Stimulated activated CD8-positive, alpha-beta memory T cell treated with anti-CD3 and anti-CD28 coated beads, Interleukin-7, amount 100 ng/mL, for 1 hour (primary cell): ENCODE measurements at places on chromosomes 2 and 18.
A peak's percentile ranks its signal among the peaks of the same experiment; 100 is the strongest.

GRCh38 chr2:26605999-26606846 lies 34.9 kb downstream of the CIB4 start:
- DNase-seq, result no peak

DNA sequence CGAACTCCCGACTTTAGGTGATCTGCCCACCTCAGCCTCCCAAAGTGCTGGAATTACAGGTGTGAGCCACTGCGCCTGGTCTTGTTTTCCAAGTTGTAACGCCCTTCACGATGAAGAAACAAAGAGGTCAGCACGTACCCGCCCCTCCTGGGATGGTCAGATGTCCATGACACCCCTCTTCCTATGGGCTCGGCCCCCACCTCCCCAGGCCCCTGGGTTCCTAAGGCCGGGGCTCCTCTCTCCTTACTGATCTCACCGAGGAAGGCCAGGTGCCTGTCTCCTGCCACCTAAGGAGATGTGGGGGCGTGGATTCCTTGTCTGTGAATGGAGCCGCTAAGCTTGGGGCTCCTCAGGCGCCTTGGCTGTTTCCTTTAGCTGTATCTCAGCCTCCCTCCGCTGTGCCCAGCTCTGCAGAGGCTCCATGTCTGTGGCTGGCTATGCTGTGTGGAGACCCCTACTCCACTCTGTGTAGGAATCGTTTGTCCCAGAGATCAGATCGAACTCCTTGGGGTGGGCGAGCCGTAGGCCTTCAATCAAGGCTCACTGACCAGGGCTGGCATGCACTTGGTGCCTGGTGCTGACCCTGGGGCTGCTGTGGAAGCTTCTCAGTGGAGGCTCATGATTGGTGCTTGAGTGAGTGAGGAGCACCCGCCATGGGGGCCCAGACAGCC lies 8.8 kb downstream of the COLEC11 start:
- DNase-seq, result no peak

GRCh38 chr2:157173740-157174184 lies 83.7 kb upstream of the GALNT5 start:
- DNase-seq, result no peak

DNA sequence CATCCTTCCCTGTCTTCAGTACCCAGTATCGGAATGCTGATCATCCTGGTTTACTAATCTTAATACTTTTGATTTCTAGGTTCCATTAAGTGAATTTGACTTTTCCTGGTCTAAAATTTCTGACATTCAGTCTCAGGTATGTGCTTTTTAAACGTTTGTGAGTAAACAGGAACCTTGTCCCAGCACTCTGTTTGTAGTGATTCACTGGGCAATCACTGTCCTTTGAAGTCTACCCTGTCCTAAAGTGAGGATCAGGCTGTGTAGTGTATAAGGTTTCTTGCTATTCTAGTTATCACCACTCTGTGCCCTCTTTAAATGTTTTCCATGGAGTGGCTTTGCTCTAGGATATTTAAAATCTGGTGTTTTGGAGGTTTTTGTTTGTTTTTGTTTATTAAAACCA lies 14.4 kb downstream of the DDX18 start:
- DNase-seq, result no peak

DNA sequence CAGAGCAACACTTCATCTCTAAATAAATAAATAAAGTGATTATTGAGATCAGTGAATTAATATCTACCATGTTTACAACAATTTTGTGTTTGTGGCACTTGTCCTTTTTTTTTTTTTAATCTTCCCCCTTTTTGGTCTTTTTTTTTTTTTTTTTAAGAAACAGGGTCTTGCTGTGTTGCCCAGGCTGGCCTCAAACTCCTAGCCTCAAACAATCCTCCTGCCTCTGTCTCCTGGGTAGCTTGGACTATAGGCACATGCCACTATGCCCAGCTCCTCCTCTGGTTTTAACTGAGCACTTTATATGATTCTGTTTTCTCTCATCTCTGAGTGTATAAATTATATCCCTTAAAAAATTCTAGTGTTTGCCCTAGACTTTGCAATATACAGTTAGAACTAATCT lies 30.3 kb downstream of the SLC4A5 start:
- no peak for DNase-seq

DNA sequence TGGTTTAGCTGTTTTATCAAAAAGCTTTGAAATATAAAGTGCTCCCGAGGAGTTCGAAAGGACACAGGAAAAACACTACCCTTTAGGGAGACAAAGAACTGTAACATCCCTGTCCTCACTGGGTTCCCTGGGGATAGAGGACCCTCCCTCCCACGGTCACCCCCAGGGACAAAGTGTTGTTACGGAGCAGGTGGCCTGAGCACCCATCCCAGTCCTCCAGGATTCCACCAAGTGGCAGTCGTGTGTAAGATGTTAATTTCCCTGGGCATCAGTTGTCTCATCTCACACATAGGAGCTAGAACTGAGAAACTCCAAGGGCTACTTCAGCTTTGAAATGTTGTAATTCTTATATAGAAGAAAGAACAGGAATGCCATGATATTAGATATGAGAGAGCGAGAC lies 137.7 kb downstream of the ALK start:
- DNase-seq, result no peak

DNA sequence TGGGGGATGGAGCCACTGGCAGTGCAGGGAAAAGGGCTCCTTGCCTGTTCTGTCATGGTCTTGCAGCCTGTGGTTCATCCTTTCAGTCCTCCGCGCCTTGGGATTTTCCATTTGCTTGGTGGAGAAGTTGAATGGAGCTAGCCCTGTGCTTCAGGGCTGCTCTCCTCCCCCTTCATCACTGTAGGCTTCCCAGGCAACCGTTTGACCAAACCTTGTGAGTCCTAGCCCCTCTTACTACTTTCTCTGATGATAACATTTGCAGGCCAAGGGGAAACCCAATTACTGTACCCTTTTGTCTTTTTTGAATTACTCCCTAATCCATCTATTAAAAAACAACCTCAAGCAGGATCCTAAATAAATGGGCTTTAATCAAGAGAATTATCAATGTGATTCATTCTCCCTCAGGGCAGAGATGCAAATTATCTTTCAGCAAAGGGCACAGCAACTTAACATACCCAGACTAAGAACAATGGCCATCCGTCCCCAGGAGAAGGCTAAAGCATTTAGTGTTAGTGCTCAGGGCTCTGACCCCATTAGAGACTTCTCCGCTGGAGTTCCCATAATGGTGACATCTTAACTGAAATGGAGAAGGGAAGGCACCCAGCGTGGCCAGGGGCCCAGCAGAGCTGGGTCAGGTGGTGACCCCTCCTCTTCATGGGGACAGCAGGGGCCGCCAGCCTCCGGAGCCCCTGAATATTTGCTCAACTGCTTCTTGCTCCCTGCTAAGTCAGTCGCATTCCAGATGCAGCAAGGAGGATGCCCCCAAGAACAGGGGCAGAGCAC lies 40.7 kb downstream of the RHOB start:
- no peak for DNase-seq

DNA sequence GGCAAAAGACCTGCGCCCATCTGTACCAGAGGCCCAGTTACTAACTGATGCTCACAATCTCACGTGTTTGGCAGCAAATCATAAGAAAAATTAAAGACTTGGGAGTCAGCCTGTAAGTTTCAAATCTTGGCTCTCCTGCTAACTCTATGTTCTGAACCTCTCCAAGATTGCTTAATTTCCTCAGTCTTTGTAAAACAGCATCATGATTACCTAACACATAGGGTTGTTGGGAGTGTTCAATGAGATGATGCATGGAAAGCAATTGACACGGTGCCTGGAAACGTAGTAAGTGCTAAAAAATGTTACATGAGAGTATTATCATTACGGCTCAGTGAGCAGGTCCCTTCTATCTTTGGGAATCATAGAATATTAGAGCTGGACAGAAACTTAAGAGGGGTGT lies 497.6 kb upstream of the TCF4 start:
- DNase-seq, result no peak

DNA sequence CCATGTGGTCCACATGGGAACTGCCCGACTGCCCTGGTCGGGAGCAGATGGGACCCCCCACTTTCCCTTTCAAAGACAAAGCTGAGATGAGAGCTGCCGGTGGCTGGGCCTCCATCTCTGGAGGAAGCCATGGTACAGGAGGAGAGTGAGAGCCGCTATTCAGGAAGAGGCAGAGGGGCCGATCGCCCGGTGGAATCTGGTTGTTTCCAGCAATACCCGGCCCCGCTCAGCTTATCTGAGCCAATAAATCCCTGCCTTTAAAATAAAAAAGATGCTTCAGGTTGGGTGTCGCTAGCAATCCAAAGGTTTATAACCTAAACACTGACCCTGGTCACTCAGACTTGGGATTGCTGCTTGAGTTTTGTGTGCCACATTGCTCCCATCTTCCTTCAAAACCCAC lies 15.2 kb upstream of the B3GNT7 start:
- DNase-seq, result no peak

DNA sequence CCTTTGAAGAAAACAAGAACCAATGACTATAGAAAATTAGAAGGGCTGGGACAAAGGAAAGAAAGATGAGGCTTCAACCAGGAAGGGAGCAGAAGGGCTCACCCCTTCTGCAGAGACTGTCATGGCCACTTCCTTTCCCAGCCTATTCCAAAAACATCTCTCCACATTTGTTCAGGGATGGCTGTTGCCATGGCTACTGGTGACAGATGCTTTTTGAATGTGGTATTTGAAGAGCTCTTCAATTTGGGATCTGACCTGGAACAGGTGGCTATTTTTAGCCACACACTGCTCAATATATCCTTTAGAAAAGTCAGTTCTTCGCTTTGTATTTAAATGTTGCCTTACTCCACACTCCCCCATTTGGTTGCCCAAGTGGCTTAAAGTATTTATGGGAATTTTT lies 64.1 kb upstream of the LCLAT1 start:
- DNase-seq, result no peak

- DNase-seq, result no peak
Observed at GRCh38 chr2:14533131-14533757, 99.3 kb upstream of the LRATD1 start.

GRCh38 chr18:3624935-3625741 lies 175.2 kb downstream of the TGIF1 start:
- no peak for DNase-seq

DNA sequence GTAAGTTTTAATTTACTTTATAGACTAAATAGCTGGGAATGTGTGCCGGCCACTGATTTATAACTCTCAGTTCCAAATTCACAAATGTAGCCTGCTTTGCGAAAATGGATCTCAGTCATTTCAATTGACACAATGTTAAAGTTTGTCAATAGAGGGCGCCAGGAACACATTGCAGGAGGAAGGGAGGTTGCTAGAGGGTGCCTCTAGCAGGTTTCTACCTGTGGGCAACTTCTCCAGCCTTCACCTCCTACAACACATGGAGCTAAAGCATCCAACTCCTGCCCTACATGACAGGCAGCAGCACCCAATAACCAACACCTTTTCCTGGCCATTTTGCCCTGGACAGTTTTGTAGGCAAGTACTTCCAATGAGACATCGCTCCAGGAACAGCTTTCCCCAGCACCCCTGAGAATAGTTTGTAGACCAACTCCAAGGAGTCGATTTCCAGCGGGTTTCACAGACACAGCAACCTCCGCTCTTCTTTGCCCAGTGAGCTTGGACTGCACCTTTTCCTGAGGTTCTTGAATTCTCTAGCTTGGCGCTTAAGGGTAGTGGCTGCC lies 784.8 kb upstream of the CDH2 start:
- no peak for DNase-seq

DNA sequence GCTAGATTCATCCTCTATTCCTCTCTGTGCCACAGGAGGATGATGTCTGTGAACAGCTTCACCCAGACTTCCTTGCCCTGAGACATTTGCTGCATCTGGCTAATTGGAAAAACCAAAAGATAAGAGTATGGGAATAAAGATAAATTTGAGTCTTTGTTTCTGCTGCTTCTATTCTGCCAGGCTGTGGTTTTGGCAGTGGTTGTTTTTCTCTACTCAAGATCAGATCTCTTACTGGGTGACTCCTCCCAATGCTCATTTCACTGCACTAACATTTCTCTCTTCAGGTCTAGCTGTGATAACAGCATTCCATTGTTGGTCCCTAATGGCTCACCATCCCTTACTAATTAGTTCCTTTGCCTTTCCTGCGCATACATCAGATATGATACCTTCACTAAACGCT lies 89.5 kb downstream of the CALCRL start:
- DNase-seq, result no peak

DNA sequence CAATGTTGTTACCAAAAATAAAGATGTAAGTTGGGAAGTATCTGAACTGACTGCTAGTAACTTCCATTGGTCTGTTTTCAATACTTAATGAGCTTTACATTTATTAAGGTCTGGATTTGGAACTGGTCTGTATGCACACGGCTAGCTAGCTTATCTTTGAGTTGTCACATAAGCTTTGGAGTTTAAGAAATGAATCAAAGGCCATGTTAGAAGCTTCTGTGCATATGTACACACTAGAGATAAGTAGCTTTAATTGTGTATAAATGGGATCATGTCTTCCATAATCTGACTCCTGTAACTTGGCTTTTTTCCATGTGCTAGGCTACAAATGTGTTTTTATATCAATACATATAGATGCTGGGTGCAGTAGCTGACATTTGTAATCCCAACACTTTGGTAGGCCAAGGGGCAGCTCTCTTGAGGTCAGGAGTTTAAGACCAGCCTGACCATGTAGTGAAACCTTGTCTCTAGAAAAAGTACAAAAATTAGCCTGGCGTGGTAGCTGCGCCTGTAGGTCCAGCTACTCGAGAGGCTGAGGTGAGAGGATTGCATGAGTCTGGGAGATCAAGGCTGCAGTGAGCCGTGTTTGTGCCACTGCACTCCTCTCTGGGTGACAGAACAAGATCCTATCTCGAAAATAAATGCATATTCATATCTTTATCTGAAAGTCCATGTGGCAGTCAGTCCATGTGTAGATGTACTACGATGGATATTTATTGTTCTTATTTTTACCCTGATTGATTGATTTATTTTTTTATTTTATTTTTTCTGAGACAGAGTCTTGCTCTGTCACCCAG lies 27.2 kb downstream of the ATIC start:
- DNase-seq, result no peak

DNA sequence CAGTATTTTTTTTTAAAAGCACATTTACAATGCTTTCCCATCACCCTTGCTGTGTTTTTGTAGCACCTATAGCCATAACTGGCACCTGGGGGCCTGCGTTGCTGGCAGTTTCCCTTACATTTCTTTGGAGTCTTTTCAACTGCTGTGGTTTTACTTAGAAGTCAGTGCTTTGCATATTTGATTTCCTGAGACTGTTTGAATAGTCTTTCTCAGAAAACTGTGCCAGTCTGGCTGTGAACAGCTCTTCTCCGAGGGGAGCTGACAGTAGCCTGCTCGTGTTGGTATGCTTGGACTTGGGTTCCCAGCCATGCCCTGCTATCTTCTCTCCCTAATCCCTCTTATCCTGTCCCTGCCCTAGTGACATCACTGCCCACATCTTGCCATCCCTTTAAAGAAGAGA lies 81.5 kb downstream of the DPP4 start:
- DNase-seq, result peak; percentile 27

- no peak for DNase-seq
Observed at GRCh38 chr2:70258532-70258875, 567 bp downstream of the PCYOX1 start.
